Left ventricle myocardium inferior (tissue), 1 donor: ENCODE measurements at places on chromosomes 2 and 18. TPM values are rescaled to one million over a fixed set of nuclear protein-coding genes. Genes with fewer than 3 reads are reported as not detected.

Gene ILKAP
- total RNA-seq: 26.5 TPM

Gene RRM2
- 2.1 TPM for total RNA-seq

Gene KCNG2
- total RNA-seq: not detected

Gene AOX1
- 3.6 TPM for total RNA-seq

Gene NYAP2
- not detected for total RNA-seq

Gene TMEFF2
- total RNA-seq: 0.16 TPM

Gene TMEM247
- total RNA-seq: not detected

Gene AQP12B
- not detected for total RNA-seq

Gene CLEC4F
- not detected for total RNA-seq

Gene B3GNT7
- total RNA-seq: 2.4 TPM

Gene LGALSL
- 8.1 TPM for total RNA-seq

Gene HAUS1
- total RNA-seq: 6.4 TPM

Gene KHK
- 2.9 TPM for total RNA-seq

Gene CYTIP
- 0.82 TPM for total RNA-seq

Gene CDH19
- total RNA-seq: 13.0 TPM

Gene SCN3A
- 0.99 TPM for total RNA-seq

Gene DNAH7
- 0.11 TPM for total RNA-seq

Gene SPC25
- total RNA-seq: 0.60 TPM

Gene EFEMP1
- 72.3 TPM for total RNA-seq

Gene RBM43
- 1.5 TPM for total RNA-seq

Gene MAP2
- 6.2 TPM for total RNA-seq

Gene SP3
- 32.1 TPM for total RNA-seq

Gene APOB
- 9.1 TPM for total RNA-seq

Gene IL36A
- total RNA-seq: not detected

Gene MYOM1
- 667 TPM for total RNA-seq

Gene TBC1D8
- total RNA-seq: 45.0 TPM

Gene UNC50
- total RNA-seq: 32.0 TPM
